Activated CD4-positive, CD25-positive, alpha-beta regulatory T cell treated with anti-CD3 and anti-CD28 coated beads, Interleukin-2, amount 50 U/mL, for 72 hours (primary cell): ENCODE measurements at places on chromosomes 11 and 22.

DNA sequence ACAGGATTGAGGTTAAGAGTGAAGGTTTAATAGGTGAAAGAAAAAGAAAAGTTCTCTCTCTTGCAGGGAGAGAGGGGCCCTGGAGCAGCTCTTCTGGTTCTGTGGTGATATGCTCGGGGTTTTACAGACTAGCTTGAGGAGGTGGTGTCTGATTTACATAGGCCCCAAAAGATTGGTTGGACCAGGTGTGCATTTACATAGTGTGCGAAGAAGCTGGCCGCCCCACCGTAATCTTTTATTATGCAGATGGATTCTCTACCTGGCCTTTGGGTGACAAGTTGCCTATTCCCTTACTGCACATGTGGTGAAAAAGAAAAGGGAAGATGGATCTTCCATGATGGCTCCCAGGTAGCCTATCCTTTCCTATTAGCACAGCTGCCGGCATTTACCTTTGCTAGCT is 219.9 kb upstream of the GRIA4 start:
- DNase-seq: no peak

- DNase-seq: no peak
Measured at GRCh38 chr22:49638788-49639187, 188.9 kb downstream of the BRD1 start.

- DNase-seq: no peak
Measured at GRCh38 chr22:42356533-42356932, 75.7 kb downstream of the NFAM1 start.

DNA sequence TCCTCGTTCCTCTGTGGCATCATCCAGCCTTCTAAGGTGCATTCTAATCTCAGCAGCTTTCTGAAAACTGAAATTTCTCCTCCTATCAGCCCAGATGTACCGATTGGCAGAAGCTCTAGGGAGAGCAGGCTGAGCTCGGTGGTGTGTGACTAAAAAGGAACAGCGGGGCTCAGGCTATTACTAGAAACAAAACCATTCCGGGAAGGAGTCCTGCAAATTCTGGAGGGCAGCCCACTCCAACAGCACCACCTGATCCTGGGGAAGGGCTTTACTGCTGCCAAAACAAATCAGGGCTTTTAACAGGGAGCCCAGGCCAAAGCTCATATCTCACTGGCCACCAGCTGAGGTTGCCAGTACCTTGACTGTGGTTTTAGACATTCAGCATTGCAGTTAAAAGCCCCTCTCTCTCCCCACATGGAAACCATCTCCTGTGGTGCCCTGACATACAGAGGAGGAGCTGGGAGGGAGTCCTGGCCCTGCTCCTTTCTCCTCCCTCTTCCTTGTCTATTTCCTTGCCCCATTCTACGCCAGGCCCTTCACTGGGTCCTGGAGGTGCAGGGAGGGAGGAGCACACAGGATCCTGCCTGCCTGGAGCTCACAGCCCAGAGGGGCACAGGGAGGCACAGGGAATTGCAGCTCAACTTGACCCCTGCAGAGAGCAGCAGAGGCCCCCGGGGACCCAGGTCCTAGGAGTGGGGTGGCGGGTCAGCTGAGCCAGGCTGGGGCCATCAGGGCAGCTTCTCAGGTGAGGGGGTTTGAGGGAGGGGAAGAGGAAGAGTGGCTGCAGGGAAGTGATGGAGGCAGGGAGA is 889 bp downstream of the PLAAT4 start:
- no peak for DNase-seq

- no peak for DNase-seq
Measured at GRCh38 chr11:84993386-84993785, 633.8 kb downstream of the DLG2 start.

DNA sequence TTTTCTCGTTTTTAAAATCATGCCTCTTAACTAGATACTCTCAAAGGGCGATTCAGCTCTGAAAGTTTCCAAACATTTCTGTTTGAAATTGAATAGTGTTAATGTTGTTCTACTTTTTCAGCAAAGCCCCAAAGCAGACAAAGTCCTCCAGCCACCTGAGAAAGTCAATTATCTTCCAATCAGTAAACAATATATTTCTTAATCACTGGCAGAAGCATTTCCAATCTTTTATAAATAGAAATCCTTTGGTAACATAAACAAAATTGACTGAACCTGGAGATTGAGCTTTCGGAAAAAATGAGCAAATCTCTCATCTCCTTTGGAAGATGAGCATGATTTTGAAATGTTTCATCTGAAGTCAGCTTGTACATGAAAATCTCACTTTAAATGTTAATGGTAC is 84.4 kb upstream of the FIBIN start:
- no peak for DNase-seq
